ENCODE measurements at places on chromosomes 1 and 21.

DNA sequence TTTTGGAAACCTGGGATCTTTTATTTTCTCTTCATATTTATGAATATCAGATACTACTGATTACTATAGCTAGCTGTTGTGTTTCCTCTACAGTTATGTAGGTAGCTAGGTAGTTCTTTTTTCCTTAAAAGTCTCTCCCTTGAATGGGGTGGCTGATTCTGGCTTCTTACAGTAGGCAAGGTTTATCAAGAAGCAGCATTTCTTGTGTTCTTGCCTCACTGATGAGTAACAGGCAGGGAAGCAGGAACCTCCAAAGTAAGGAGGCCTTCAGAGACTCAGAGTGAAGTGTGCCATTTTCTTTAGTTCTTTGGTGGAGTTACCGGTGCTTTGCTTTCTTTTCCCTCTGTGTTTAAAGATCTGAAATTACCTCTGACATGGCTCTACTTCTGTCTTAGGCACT, 56.0 kb downstream of the ZMYM4 start:
- peak; percentile 34 for DNase-seq

DNA sequence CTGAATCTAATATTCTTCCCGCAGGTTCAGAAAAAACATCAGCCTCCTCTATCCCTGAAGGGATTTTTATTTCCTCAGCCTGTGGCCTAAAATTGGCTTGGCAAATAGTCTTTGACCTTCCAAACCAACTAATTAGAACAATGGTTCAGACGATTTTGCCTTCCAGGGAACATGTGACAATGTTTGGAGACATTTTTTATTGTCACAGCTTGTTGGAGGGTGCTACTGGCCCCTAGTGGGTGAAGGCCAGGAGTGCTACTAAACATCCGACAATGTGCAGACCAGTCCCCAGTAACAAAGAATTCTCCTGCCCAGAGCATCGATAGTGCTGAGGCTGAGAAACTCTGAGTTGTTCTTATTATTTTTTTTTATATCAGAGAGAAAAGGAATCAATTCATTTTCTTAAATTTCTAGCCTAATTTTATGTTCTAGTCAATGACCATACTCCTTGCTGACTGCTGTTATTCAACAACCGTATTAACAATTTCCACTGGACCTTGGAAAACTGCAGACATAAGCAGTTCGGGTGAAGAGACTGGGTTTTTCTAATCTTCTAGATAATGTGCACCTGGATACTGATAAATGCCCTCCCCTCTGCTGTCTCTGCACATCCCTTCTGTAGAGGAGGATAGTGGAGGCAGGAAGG, 280.7 kb downstream of the LMX1A start:
- peak; percentile 35 for DNase-seq

DNA sequence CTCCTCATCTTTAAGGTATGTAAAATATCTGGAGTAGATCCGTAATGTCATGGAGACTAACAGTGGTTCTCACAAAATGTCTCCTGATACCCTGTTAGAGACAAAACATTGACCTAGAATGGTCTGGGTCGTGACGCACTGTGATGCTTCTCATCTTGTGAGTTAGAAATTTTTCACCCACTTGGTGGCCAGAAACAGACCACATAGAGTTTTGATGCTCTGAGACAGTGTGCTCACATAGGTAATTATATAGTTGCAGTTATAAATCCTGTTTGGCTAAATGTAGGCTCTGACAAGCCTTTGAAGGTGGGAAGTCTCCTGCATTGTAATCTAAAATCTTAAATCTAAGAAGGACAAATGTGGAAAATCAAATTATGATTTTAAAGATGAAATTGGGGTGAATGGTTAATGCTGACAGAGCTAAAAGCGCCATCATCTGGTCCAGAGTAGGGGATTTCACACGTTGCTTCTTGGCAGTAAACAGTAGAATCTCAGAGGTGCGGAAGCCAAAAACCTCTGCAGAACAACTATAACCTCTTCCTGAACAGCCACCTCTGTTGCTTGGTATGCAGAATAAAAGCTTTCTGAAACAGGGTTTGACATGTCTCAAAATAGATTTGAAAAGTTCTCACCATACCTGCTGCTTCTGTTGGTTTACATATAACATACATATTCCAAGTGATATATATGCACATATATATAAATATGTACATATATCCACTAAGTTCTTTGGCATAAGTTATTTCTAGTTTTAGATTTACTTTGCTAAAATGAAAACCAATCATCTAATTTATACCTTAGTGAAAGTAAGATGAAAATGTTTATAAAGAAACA, 17.1 kb downstream of the RPAP2 start:
- no peak for DNase-seq

DNA sequence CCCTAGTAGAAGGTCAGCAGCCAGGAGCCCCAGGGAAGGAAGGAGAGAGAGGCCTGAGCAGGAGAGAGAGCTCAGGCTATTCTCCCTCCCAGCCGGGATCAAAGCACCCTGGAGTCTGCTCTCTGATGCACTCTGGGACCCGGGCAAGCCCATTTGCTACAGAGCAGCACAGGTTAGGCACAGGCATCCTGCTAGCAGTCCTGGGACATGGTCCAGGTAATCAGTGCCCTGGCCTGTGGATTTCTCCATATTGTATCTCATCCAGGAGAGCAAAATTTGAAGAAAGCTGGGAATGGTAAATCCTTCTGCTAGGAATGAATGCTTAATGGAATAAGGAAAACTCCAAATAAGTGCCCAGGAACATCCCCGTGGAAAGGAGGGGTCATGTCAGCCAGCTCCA, 130.3 kb downstream of the HIVEP3 start:
- no peak for DNase-seq

DNA sequence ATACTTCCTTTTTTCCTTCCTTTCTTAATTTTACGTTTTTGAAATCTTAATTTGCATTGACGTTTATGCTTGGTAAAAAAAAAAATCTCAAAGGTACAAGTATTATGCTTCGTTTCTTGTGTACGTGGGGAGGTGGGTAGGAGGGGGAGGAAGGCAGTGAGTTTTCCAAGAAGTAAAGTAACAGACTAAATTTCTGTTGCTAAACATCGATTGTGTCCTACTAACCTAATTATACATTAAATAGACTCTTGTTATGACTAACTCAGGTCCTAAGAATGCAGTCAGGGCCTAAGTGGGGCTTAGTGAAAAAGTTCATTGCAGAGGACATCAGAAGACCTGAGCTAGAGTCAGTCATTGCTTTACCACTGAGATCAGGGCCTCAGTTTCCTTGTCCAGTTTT, 17.5 kb downstream of the NEK7 start:
- DNase-seq: peak; percentile 50

DNA sequence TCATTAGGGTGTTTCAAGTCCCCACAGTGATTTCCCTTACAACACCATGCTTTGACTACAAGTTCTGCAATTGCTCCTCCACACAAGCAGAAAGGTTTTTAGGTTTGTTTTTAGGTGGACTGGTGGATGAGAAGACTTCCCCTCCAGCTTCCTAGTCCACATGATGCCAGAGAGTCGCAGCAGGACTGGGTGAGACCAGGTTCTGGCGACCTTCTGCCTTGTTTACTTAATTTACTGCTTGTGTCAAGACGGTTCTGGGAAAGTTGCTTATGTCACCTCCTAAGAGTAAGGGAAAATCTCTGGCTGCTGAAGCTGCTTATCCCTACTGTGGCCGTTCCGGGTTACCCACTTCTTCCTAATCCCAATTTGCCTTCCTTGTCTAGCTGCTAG, 76.4 kb downstream of the GLUL start:
- no peak for DNase-seq

- no peak for DNase-seq
Observed at GRCh38 chr1:233333086-233333485, 5.6 kb downstream of the MAP3K21 start.
